ENCODE measurements at places on chromosomes 13 and 19.
A peak's percentile ranks its signal among the peaks of the same experiment; 100 is the strongest.

- DNase-seq: no peak
Measured at GRCh38 chr13:46542833-46543232, 10.1 kb upstream of the LRCH1 start.

DNA sequence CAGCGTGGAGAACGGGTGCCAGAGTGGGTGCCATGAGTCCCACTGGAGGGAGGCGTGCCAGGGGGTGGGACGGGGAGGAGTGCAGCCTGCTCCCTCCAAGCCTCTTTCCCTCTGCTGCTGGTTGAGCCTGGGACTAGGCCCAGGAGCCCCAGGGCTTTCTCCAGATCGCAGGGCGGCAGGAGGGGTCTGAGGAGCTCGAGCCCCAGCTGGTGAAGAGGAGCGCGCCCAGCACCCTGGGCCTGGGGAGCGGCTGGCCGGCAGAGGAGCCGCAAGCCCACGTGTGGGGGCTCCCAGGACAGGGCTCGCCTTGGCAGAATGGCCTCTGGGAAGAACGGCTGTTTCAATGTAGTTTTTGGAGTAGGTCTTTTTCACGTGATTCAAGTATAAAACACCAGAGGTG lies 12.2 kb upstream of the DCUN1D2 start:
- DNase-seq: no peak

- no peak for DNase-seq
Measured at GRCh38 chr13:59673286-59673685, 490.4 kb downstream of the DIAPH3 start.

GRCh38 chr13:77696006-77696878 lies 1.2 kb upstream of the SLAIN1 start:
- no peak for DNase-seq

DNA sequence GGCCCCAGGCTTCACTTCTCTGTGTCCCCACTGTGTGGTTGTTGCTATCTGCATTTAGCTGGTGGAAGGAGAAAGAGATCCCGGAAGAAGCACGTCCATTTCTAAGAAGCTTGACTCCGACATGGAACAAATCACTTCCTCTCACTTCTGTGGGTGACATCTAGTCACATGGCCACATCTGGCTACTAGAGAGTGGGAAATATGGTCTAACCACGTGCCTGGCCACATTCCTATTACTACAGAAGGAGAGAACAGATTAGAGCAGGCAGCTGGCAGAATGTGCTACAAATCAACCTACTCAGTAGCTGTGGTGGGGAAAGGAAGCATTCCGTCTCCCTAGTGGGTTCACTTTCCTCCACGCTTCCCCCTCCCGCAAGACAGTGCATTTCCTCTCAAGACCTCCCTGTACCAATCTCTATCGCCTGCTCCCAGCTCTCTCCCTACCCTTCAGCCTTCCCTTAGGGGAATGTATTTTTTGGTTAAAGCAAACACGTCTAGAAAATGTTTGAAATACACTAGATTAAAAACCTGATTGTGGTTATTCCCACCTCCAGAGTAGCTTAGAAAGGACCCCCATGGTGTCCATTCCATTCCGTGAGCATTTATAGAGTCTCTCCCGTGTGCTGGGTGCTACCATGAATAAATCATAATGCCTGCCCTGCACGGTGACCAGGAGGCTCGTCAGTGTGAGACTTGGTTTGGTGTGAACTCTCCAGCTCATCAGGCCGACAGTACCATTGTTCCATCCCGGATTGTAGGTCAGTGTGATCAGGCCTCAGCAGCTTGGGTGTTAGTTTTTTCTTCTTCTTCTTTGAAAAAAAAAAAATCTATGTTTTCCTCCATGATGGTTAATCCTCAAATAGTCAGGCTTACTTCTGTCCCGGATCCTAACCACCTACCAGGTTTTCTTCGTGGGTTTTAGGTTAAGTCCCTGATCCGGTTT lies 8.0 kb upstream of the AMER2 start:
- no peak for DNase-seq

DNA sequence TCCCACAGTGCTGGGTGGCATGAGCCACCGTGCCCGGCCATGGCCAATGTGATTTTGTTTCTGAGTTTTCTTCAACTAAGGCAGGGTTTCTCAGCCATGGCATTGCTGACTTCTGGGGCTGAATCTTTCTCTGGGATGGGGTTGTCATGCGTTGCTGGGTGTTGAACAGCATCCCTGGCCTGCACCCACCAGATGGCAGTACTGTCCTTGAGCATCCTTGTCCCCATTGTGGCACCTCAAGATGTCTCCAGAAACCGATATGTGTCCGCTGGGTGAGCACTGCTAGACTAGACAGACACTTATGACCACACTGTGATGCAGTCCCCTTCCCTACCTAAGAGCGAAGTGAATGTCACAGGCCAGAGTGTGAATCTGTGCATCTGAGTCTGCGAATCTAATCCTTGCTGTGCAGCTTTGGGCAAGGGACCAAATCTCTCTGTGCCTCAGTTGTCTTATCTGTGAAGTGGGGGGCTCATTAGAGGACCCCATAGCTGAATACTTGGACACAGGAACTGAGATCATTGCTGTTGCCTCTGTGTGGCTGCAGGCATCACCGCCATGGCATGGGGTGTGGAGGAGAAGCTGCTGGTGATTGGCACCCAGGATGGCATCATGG lies 50.3 kb upstream of the SIN3B start:
- DNase-seq: peak; percentile 48

GRCh38 chr13:111302045-111302726 lies 18.3 kb upstream of the TEX29 start:
- no peak for DNase-seq

DNA sequence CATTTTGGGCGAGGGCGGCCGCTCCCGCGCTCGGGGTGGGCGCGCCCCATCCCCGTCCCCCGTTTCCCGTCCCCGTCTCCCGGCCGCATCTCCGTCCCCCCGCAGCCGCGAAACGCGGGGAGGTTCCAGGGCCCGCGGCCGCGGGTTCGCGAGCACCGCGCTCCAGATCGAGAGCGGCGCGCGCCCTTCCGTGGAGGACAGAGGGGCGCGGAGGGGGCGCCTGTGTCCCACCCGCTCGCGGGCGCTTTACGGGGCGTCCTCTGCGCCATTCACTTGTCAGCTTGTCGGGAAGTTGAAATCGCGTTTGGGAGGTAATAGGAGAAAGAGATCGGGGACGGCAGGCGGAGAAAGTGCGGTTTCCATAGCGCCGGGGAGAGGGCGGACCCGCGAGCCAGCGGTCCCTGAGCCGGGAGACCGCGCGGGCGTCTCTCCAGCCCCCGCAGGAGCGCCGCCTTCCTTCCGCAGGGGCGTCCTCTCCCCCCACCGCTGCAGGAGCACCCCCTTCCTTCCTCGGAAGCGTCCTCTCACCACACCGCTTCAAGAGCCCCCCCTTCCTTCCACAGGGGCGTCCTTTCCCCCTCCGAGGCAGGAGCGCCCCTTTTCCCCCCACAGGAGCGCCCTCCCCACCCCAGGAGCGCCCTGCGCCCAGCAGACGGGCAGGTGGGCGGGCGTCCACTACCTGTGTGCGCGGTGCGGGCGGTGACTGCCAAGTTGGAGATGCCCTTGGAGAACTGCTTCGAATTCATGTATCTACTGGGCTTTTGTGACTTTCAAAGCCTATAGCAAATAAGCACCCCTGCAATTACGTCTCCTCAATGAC lies 962 bp upstream of the IRS2 start:
- DNase-seq: no peak

DNA sequence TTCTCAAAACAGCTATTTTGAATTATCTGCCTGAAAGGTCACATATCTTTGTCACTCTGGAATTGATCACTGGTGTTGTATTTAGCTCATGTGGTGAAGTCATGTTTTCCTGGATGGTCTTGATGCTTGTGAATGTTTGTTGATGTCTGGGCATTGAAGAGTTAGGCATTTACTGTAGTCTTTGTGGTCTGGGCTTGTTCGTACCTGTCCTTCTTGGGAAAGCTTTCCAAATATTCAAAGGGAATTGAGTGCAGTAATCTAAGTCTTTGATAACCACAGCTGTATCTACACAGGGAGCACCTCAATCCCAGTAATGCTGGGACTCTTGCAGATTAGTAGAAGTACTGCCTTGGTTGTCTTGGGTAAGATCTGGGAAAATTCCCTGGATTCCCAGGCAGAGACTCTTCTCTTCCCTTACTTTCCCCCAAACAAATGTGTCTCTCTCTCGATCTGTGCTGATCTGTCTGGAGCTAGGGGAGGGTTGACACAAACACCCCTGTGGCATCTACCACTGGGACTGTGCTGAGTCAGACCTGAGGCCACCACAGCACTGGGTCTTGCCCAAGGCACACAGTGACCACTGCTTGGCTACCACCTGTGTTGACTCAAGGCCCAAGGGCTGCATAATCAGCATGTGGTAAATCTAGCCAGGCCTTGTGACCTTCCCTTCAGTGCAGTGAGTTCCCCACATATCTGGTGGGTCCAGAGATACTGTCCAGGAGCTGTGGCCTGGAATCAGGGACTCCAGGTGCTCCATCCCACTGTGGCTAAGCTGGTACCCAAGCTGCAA lies 5.5 kb upstream of the CYP4F3 start:
- DNase-seq: no peak

GRCh38 chr19:5515737-5516136 lies 52.0 kb downstream of the TINCR start:
- DNase-seq: no peak

DNA sequence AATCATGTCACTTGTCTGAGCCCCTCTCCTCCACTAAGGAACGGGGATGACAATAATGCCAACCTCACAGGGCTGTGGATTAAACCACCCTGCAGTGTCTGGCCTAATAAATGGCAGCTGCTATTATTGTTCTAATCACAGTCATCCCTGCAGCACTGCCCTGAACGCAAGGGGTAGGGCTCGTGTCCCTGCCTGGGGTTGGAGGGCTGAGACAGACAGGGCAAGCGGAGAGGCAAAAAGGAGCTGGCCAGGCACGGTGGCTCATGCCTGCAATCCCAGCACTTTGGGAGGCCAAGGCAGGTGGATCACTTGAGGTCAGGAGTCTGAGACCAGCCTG lies 10.2 kb upstream of the KPTN start:
- no peak for DNase-seq

- no peak for DNase-seq
Measured at GRCh38 chr19:51242881-51243630, 7.8 kb upstream of the SIGLECL1 start.

DNA sequence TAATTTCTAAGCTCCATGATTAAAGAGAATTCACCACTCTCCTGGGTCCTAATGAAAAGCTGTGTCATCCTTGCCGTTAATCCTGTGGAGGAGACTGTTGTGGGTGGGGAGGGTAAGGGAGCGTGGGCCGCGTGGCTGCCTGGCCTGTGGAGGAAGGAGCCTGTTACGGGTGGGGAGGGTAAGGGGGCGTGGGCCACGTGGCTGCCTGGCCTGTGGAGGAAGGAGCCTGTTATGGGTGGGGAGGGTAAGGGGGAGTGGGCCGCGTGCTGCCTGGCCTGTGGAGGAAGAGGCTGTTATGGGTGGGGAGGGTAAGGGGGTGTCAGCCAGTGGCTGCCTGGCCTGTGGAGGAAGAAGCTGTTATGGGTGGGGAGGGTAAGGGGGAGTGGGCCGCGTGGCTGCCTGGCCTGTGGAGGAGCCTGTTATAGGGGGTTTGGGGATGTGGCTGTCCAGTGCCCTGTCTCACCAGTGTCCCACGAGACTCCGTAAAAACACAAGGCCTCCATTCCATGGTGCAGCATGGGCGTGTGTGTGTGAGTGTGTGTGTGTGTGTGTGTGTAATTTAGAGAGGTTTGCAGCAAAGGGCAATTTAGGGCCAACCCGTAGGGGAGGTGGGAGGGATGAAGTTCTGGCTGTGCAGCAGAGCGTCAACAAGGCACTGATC lies 15.6 kb upstream of the DCUN1D2 start:
- DNase-seq: no peak

GRCh38 chr13:86585835-86586234 lies 786.6 kb upstream of the SLITRK6 start:
- no peak for DNase-seq

GRCh38 chr13:46983881-46984280 lies 87.0 kb upstream of the HTR2A start:
- DNase-seq: peak; percentile 26

- no peak for DNase-seq
Measured at GRCh38 chr13:54859827-54860226, 1831.2 kb downstream of the OLFM4 start.

DNA sequence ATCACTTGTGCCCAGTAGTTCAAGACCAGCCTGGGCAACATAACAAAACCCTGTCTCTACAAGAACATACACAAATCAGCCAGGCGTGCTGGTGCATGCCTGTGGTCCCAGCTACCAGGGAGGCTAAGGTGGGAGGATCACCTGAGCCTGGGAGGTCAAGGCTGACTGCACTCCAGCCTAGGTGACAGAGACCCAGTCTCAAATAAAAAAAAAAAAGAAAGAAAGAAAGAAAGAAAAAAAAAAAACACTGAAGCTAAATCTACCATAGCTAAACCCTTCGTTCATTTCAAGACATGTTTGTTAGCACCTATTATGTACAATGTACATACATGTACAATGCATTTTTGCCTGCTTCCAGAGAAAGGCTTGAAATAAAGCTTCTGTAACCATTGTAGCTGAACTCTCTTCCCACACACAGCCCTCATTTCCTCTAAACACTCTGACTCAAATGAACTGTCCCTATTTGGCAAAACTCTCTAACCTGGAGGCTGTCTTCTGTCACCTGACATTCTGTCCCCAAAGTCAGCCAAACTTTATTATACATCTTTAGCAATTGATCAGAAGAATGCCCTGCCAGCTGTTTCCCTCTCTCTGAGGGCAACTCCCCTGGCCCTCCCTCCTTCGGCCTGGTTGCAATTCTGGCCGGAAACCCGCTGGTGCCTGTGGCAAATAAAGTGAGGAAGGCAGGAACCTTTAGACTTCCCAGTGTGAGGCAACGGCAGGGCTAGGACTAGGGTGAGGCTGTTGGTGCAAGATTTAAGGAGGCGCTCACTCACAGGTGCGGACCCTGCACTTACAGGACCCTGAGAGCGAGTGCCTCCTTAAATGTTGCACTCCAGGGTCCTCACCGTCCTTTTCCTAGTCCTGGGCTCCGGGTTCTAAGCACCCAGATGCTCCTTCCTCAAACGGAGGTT lies 1.8 kb downstream of the ETHE1 start:
- no peak for DNase-seq

GRCh38 chr13:32141462-32141861 lies 109.9 kb downstream of the FRY start:
- DNase-seq: no peak

- no peak for DNase-seq
Measured at GRCh38 chr19:21694171-21694906, 73.0 kb downstream of the ZNF100 start.

DNA sequence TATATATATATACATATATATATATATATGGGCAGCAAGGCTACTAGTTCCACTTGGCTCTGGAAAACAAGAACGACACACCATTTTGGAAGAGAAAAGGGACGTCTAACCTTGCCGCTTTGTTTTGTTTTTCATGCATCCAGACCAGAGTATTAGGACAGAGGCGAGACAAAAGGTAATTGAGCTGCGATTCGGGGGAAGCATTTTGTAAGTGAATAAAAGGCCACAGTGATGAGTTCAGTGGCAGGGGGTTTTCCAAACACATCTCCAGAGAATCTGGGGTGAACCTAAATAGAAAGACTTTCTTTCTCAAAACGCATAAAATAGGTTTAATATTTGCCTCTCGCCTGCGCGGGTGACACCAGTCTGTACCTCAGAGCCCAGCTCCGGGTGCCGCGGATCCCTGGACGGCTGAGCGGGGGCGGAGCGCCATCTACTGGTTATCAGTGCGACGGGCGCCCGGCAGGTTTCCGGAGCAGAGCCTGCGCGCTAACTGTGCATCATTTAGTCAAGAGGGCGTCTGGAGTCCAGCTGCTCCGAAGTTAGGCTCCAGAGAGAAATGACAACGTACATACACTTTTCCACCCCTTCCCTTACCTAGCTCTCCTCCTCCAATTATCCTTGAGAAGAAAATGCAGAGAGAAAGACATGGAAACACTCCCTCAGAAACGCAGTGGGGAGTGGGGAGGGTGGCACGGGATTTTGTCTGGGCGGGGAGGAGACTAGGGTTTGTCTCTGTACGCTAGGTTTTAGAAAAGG lies 262.3 kb downstream of the TBC1D4 start:
- DNase-seq: peak; percentile 61

- DNase-seq: no peak
Measured at GRCh38 chr13:75541961-75542360, 4.3 kb upstream of the COMMD6 start.

All from GM18507 (cell line).